Heart right ventricle (tissue), 16 donors: ENCODE measurements at places on chromosomes 7 and 10. TPM values are rescaled to one million over a fixed set of nuclear protein-coding genes. Genes with fewer than 3 reads are reported as not detected.

GRCh38 chr7:131272086-131272485 lies 55.6 kb upstream of the MKLN1 start:
- no peak for DNase-seq

GRCh38 chr7:68969571-68969970 lies 628.7 kb upstream of the AUTS2 start:
- DNase-seq = no peak

DNA sequence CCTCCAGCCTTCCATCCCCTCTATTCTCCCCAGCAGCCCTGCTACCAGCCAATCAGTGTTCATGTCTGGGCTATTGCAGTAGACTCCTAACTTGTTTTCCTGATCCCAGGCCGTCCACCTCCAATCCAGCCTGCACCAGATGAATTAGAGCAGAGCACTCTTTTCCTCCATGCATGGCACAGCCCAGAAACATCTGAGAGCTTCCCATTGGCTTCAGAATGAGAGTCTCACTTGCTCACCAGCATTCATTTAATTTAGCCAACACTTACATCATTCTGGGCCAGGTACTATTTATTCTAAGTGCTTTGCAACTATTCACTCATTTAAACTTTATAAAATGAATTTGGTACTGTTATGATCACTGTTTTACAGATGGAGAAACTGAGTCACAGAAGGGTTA lies 51.4 kb upstream of the DUSP5 start:
- DNase-seq = no peak

- no peak for DNase-seq
Measured at GRCh38 chr10:14560791-14561765, 213.6 kb downstream of the FAM107B start.

GRCh38 chr10:115706488-115707076 lies 566.4 kb downstream of the GFRA1 start:
- no peak for DNase-seq

- DNase-seq = no peak
Measured at GRCh38 chr10:15201589-15202300, 33.3 kb upstream of the NMT2 start.

- DNase-seq = no peak
Measured at GRCh38 chr10:105598207-105598606, 957.1 kb downstream of the SORCS3 start.

The LIPA gene
- total RNA-seq = 15.9 TPM

The GPR15LG gene
- total RNA-seq = not detected

The SNCG gene
- total RNA-seq = 15.8 TPM

The IGF2BP3 gene
- not detected for total RNA-seq
